ENCODE measurements at places on chromosomes 1 and 21.

- DNase-seq = no peak
Observed at GRCh38 chr21:40610345-40610744, 236.6 kb downstream of the DSCAM start.

DNA sequence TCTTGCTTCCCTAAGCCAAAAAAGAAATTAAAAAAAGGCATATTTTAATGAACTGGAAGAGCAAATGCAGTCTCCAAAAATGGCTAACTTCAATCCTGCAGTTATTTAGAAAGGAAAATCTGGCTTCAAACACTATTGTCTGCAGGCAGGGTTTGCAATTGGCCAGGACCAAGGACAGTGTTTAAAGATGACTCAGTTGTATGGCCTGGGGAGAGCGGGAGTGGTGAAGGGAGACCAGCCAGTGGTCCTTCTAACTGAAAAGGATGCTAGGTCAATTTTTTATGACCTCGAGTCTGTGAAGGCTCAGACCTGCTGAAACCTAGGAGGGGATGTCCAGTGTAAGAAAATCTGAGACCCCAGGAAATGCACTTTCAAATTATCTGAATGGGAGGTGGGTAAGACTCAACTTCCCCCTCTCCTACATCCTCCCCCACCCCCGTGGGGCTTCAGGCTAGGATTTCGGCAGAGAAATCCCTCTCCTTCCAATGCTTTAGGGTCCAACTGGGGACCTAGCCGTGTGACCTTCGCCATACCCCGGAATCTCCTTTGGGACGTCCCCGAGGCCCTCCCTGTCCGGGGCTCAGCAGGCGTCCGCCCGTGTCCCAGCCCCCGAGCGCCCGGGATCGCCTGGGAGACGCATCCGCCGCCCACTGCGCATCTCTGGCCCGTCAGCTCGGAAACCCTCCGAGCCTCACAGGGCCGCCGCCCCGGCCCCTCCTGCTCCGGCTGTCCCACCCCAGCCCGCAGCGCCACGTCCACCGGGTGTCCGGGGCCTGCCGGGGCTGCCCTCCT, 602 bp upstream of the RIMKLA start:
- DNase-seq = peak; percentile 51

DNA sequence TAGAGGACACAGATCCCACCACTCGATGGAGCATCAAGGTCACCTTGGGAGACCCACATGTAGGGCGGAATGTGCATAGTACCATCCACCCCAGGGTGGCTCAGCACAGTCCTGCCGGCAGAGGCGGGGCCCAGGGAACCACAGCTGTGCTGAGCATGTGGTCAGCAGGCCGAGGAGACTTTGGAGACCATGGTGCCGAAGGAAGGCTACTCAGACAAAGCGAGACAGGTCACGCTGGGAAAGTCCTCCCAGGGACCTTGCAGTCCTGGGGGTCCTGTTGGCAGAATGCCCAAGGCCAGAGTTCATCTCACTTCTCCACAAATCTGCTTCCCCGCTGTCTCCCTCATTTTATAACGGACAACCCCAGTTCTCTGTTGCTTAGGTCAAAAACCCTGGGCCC, 22.5 kb downstream of the WNT3A start:
- no peak for DNase-seq

DNA sequence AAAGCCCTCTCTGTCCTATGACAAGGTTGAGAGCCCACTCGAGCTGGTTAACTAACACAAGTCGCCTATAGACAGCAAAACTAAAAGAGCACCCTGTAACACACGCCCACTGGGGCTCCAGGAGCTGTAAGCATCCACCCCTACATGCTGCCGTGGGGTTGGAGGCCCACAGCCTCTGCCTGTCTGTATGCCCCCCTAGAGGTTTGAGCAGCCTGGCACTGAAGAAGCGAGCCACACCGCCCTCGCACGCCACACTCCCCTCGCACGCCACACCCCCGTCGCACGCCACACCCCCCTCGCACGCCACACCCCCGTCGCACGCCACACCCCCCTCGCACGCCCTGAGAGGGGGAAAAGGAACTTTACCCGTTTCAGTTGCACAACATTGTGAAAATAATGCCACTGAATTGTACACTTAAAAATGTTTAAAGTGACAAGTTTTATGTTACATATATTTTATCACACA, 13.2 kb upstream of the HMGCL start:
- peak; percentile 59 for DNase-seq

DNA sequence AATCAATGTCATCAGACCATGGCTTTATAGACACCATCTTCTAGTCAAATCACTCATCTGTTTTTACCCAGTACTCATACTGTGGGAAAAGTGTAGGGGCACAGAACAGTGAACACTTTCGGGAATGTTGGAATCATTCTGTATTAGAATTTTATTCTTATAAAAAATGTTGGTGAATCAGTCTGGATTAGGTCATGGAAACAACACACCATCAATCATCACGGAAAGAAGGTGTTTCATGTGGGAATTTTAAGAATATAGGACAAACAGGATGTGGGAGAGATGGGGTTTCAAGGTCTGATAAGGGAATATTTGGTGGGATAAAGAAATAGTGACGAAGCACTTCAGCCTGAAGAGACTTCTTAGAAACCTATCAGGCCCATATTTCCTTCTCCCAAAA, 17.3 kb downstream of the GBP1 start:
- DNase-seq = no peak

DNA sequence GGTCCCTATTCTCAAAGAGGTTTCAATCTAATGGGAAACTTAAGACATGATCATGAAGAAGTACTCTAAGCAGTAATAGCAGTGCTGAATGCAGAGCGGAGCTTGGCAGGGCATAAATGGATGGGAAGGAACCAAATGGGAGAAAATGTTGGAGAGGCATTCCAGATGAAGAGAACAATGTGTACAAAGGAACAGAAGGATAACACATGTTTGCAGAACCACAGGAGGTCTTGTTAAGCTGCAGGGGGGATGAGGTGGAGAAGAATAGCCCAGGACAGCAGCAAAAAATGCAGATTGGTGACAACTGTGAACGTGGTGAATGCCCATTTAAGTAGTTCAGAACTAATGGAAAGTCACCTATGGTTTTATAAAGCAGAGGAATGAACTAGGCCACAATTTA, 99.1 kb downstream of the ASTN1 start:
- peak; percentile 48 for DNase-seq

DNA sequence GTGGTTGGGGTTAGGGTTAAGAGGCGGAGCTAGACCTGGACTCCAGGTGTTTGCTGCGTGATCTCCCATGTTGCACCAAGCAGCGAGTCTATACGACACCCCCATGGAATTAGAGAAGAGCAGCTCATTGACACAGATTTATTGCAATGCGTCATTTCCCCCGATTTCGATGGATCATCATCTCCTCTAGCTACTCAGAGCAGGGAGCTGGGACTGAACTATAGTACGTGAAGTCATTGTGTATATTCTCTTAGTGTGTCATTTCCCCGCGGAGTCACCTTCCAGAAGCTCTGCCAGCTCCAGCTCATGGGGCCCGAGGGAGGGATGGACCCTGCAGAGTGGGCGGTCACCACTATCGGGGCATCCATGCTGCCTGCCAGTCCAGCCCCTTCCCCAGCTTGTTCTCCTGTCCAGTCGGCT, 7.5 kb upstream of the C2CD2 start:
- DNase-seq = no peak

GRCh38 chr1:166182281-166182680, 15.5 kb upstream of the FAM78B start:
- no peak for DNase-seq

DNA sequence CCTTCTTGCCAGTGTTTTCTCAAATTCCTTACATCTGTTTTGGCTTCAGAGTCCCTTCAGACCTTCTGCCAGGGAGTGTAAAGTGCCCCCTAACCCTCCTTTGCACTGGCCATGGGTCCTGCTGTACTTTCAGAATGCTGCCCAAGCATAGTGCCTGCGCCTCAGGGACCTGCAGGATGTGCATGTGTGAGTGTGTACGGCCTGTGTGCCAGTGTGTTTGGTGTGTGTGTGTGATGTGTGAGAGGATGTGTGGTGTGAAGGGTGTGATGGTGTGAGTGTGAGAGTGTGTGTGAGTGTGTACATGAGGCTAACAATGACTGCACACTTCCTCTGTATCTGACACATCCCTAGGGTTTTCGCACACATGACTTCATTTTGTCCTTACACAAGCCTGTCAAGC, 265.8 kb upstream of the RAB4A start:
- DNase-seq = no peak

DNA sequence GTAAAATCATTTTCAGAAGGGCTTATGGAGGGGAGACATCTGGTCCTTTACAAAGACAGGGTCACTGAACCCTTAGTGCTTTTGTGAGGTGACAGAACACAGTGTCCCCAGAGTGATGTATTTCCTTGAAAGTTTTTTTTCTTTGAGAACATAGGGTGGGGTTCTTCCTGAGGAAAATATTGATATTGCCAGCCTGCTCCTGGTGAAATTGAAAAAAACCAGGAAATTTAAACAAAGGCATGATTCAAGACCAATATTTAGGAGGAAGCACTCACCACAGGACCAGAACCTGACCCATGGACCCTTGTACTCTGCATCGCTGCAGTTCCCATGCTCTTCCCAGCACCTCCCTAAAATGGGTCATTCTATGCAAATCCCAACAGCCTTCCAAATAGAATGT, 63.7 kb downstream of the ST6GALNAC3 start:
- no peak for DNase-seq

GRCh38 chr1:50147191-50147850, 38.6 kb downstream of the ELAVL4 start:
- no peak for DNase-seq

- no peak for DNase-seq
Observed at GRCh38 chr1:226542623-226543103, 5.9 kb upstream of the STUM start.

GRCh38 chr1:225651872-225652728, 823 bp downstream of the ENAH start:
- DNase-seq = peak; percentile 66

DNA sequence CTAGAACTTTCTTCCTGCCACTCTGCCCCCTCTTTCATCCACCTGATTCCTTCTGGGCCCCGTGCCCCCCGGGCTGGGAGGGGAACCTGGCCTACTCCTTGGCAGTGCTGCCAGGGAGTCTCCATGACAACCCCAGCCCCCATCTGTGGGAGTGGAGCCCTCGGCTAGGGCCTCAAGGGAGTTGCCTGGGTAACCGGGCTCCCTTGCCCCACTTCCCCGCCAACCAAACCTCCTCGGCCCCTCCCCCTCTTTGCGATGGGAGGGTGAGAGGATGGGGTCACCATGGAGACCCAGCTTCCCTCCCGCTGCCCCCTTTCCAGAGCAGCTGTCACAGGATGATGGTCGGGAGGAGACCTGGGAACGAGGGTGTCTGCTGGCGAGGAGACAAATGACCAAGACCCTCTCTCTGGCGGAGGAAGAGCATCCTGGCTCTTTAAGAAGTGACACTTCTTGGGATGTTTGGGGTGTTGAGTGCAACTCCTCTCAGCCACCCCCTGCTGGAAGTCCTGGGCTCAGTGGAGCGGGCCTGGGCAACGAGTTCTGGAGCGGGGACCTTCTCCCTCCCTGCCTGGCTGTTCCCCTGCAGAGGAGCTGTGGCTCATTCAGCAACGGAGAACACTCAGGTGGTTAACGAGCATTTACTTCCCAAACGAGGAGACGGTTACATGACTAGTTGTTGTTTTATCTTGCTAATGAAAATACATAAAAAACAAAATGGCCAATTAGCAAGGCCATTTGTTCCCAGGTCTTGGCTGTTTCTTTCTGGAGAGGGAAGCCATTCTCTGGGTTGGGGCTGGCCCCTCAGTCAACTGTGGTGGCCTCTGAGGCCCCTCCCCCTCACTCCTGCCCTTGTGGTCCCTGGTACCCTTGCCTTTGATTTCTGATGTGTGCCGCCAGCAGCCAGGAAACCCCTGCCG, 82.8 kb downstream of the UBIAD1 start:
- DNase-seq = peak; percentile 62

DNA sequence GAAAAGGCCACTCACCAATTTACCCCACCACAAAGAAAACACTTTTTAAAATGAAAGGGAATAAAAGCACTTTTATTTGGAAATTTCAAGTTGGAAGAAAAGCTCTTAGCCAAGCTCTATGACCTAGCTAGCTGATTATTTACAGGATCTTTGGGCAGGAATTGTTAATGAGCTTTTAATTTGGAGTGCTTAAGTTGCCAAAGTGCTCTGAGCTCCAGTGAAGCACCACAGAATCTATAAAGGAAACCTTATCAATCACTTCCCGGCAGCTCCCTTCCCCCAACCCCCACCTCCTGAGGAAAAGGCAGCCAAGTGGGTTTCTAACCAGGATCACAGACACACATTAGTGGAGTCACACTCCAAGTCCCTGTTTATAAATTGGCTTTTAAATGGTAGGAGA, 1.5 kb downstream of the ERI3 start:
- no peak for DNase-seq

DNA sequence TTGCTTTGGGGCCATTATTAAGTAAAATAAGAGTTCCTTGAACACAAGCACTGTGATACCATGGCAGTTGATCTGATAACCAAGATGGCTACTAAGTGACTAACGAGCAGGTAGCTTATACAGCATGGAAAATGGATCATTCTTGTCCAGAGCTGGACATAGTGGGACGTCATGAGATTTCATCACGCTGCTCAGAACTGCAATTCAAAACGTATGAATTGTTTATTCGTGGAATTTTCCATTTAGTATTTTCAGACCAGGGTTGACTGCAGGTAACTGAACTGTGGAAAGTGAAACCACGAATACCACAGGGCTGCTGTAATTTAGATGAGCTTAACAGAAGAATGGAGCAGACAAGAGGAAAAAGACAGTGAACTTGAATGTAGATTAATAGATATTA, 38.9 kb downstream of the CCDC18 start:
- DNase-seq = no peak

DNA sequence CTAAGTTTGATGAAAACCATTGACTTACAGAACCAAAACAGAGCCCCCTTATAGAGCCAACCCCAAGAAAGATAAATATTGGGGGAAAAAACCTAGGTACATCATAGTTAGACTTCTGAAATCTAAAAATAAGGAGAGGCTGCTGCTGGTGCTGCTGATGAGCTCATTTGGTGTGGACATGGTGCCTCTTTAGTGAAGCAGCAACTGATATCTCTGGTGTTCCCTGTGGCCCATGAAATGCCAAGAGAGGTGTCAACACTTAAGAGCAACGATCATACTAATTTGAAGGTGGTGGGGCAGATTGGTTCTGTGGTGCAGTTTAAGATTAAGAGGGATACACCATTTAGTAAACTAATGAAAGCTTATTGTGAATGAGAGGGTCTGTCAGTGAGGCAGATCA, 35.9 kb downstream of the ST3GAL3 start:
- DNase-seq = no peak

DNA sequence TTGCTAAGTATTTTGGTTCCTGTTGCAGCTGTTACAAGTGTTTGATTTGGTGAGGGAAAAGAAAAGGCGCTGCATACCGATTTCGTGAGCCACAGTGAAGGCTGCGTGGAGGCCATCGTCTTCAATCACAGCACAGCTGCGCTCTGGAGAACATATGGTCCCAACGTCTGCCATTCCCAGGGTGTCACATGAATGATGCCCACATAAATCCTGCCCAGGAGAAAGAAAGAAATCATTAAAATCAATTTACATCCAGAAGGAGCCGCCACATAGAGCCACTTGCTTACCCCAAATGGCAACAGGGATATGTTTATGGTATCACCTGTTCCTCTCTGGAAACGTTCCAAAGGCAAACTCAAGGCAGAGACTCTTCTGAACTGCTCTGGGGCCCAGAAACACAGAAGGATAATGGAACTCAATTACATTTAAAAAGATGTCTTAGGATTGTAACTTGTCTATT, 12.2 kb downstream of the ADAMTS5 start:
- DNase-seq = no peak

Measured in neural progenitor cell (in vitro differentiated cells).